ENCODE measurements at places on chromosomes 4 and X. TPM values are rescaled to one million over a fixed set of nuclear protein-coding genes. Genes with fewer than 3 reads are reported as not detected.

The CCDC158 gene
- not detected for total RNA-seq

GRCh38 chr4:154320521-154320920, 171.1 kb downstream of the DCHS2 start:
- no peak overlapping the region for H3K27ac ChIP-seq
- H3K4me1 ChIP-seq, result no peaks in the 10 kb centered on the region
- no peak overlapping the region for H3K4me3 ChIP-seq
- peaks cover 13% of the 10 kb centered on the region for H3K27me3 ChIP-seq
- peaks cover 2% of the 10 kb centered on the region for H3K36me3 ChIP-seq

The CSAG2 gene
- total RNA-seq, result 0.61 TPM

GRCh38 chr4:89482251-89482650, 174.7 kb upstream of the GPRIN3 start:
- no peak overlapping the region for H3K4me3 ChIP-seq
- peaks cover 4% of the 10 kb centered on the region for H3K36me3 ChIP-seq
- no peaks in the 10 kb centered on the region for H3K4me1 ChIP-seq
- no peak overlapping the region for H3K27ac ChIP-seq

The SOX3 gene
- not detected for total RNA-seq

DNA sequence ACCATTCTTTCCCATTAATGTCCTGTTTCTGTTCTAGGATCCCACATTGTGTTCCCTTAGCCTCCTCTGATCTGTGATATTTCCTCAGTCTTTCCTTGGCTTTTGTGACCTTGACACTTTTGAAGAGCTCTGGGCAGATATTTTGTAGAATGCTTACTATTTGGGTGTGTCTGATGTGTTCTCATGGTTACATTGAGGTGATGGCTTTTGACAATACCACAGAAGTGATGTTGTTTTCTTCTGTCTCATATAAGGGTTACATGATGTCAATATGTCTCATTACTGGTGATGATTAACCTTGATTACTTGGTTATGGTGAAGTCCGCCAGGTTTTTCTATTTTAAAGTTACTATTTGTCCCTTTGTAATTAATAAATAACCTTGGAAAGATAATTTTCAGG, 183.7 kb downstream of the SOWAHB start:
- peaks cover 4% of the 10 kb centered on the region for H3K4me1 ChIP-seq
- H3K36me3 ChIP-seq, result no peaks in the 10 kb centered on the region
- peaks cover 26% of the 10 kb centered on the region for H3K27me3 ChIP-seq
- H3K4me3 ChIP-seq, result no peak overlapping the region

- H3K36me3 ChIP-seq, result no peaks in the 10 kb centered on the region
- DNase-seq, result no peak
- no peak overlapping the region for H3K27ac ChIP-seq
Measured at GRCh38 chrX:21721195-21721594, 36.7 kb downstream of the SMPX start.

DNA sequence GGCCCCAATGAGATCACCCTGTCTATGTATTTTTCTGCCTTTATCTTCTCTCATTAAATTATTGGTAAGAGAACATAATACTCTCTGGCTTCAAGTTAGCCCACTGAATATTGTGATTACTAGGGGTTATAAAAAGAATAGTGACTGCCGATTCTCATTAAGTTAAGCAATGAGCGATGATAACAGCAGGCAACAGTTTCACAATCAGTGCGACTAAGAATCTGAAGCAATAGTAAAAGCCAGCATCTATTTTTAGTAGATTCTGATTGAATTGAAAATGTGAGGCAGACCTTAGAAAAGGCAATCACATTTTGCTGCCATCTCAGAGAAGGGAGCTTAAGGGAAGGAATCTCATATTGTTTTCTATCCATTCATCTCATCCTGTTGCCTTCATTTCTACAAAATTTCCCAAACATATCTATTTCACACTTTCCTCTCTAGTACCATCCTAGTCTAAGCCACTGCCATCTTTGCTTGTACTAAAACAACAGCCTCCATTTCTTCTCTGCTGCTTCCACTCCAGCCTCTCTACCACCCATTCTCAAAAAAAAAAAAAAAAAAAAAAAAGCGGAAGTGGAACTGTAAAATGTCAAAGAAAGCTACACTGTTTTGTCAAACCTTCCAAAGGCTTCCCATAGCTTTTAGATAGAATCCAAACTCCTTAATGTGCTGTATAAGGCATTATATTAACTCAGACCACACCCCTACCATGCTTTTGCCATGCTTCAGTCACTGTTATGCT, 17.4 kb downstream of the GABRA4 start:
- no peak overlapping the region for H3K27ac ChIP-seq
- H3K4me3 ChIP-seq, result no peak overlapping the region
- no peaks in the 10 kb centered on the region for H3K36me3 ChIP-seq
- peaks cover 2% of the 10 kb centered on the region for H3K27me3 ChIP-seq
- DNase-seq, result no peak

GRCh38 chr4:5893004-5893580, at the start of gene CRMP1:
CRMP1 (minus strand) TSS chr4:5893086; CDS start chr4:5892969, 117 bp downstream.
- peaks cover 2% of the 10 kb centered on the region for H3K4me1 ChIP-seq
- H3K4me3 ChIP-seq, result no peak within 1 kb of the TSS
- H3K27ac ChIP-seq, result peak within 1 kb of the TSS; percentile 24

- no peaks in the 10 kb centered on the region for H3K4me1 ChIP-seq
- H3K27ac ChIP-seq, result no peak overlapping the region
- no peak for DNase-seq
- H3K36me3 ChIP-seq, result no peaks in the 10 kb centered on the region
Measured at GRCh38 chr4:140641789-140642439, 73.2 kb upstream of the UCP1 start.

DNA sequence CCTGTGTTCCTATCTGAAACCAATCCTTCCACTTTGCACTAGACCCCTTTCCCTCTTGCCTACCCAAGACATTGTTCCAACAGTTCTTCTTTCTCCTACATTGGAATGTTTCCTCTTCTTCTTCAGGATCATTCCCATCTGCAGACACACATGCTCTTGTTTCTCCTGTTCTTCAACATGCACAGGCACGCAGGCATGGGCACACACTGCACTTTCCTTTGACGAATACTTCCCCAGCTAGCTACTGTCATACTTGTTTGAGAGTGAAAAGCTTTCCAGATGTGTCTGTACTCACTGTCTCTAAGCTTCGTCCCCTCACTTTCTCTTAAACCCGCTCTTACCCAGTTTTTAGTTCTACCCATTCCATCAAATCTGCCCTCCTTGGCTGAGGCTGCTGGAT, 31.8 kb upstream of the ERVMER34-1 start:
- DNase-seq, result no peak
- H3K4me3 ChIP-seq, result no peak overlapping the region
- H3K36me3 ChIP-seq, result no peaks in the 10 kb centered on the region
- H3K27me3 ChIP-seq, result no peaks in the 10 kb centered on the region

The PGAM4 gene
- total RNA-seq, result not detected

- no peaks in the 10 kb centered on the region for H3K36me3 ChIP-seq
- H3K4me1 ChIP-seq, result no peaks in the 10 kb centered on the region
- H3K27ac ChIP-seq, result no peak overlapping the region
- H3K4me3 ChIP-seq, result no peak overlapping the region
- H3K27me3 ChIP-seq, result peaks cover 46% of the 10 kb centered on the region
Measured at GRCh38 chr4:13498469-13498868, 14.3 kb upstream of the RAB28 start.

The FIP1L1 gene
- 78.2 TPM for total RNA-seq

DNA sequence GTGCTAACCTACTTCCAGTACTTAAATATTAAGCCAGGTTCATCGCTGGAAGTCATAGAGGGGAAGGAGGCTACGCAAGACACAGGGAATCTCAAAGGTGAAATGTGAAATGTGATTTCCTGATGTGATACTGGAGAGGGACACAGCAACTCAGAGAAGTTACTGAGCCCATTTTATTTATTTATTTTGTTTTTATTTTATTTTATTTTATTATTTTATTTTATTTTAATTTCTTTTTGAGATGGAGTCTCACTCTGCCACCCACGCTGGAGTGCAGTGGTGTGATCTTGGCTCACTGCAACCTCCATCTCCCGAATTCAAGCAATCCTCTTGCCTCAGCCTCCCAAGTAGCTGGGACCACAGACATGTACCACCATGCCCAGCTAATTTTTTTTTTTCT, 19.7 kb downstream of the CLRN2 start:
- no peak overlapping the region for H3K4me3 ChIP-seq
- H3K27ac ChIP-seq, result no peak overlapping the region
- no peaks in the 10 kb centered on the region for H3K36me3 ChIP-seq
- no peak for DNase-seq
- H3K4me1 ChIP-seq, result no peaks in the 10 kb centered on the region
- peaks cover 20% of the 10 kb centered on the region for H3K27me3 ChIP-seq

DNA sequence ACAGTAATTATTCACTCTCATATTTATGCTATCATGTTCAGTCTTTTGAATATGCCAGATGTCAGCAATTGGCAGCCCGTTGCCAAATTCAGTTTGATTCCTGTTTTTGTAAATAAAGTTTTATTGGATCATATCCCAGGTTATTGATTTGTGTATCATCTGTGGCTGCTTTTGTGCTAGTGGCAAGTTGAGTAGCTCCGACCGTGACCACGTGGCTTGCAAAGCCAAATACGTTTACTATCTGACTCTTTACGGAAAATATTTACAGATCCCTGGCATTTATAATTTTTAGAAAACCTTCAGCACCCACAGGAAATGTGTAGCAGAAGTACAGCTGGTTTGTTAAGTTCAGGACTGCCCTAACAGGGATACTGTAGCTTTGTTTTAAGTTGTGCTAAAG, 67.4 kb downstream of the VCX2 start:
- H3K27me3 ChIP-seq, result no peaks in the 10 kb centered on the region
- H3K4me3 ChIP-seq, result no peak overlapping the region
- no peak overlapping the region for H3K27ac ChIP-seq
- no peaks in the 10 kb centered on the region for H3K36me3 ChIP-seq
- H3K4me1 ChIP-seq, result no peaks in the 10 kb centered on the region

DNA sequence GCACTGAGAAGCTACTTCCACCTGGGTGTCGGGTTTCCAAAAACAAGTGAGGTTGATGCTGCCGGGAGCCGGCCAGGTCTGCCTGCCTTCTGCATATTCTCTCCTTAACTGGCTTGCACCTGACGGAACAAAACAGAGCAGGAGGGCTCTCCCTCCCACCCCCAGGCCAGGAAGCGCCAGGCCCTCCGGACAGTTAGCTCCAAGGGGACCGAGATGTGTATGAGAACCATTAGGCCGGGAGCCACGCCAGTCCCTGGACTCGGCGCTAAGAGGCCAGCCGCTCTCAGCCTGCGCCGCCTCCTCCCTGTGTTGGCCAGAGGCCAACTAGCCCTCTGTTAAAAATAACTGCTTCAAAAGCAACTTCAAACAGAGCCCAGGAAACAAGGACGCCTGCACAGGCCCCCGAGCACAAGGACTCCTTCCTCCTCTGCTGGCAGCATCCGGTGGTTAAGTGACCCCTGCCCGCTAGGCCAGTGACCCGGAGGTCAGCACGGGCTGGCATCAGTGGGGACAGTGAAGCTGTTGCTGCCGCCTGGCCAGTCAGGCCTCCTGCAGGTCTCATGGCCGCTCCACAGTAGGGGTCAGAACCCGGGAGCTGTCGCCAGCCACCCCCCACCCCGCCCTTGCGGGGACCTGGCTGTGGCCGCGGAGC, 107.9 kb downstream of the ABLIM2 start:
- no peak for DNase-seq
- H3K27ac ChIP-seq, result no peak overlapping the region
- H3K36me3 ChIP-seq, result no peaks in the 10 kb centered on the region
- H3K4me3 ChIP-seq, result no peak overlapping the region

The KIF4A gene
- 27.9 TPM for total RNA-seq

The FOXR2 gene
- not detected for total RNA-seq

- H3K4me1 ChIP-seq, result peaks cover 2% of the 10 kb centered on the region
- no peak for DNase-seq
- H3K36me3 ChIP-seq, result no peaks in the 10 kb centered on the region
- peaks cover 43% of the 10 kb centered on the region for H3K27me3 ChIP-seq
Measured at GRCh38 chrX:140509468-140510305, 4.8 kb upstream of the SOX3 start.

DNA sequence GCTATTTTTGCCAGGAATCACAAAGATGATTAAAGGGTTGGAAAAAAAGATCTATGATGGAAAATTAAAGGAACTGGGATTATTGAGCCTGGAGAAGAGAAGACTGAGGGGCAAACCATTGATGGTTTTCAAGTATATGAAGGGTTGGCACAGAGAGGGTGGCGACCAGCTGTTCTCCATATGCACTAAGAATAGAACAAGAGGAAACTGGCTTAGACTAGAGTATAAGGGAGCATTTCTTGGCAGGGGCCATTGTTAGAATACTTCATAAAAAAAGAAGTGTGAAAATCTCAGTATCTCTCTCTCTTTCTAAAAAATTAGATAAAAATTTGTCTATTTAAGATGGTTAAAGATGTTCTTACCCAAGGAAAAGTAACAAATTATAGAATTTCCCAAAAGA, 75.1 kb downstream of the NPNT start:
- H3K27ac ChIP-seq, result no peak overlapping the region
- DNase-seq, result no peak
- H3K27me3 ChIP-seq, result peaks cover 7% of the 10 kb centered on the region
- no peaks in the 10 kb centered on the region for H3K36me3 ChIP-seq

DNA sequence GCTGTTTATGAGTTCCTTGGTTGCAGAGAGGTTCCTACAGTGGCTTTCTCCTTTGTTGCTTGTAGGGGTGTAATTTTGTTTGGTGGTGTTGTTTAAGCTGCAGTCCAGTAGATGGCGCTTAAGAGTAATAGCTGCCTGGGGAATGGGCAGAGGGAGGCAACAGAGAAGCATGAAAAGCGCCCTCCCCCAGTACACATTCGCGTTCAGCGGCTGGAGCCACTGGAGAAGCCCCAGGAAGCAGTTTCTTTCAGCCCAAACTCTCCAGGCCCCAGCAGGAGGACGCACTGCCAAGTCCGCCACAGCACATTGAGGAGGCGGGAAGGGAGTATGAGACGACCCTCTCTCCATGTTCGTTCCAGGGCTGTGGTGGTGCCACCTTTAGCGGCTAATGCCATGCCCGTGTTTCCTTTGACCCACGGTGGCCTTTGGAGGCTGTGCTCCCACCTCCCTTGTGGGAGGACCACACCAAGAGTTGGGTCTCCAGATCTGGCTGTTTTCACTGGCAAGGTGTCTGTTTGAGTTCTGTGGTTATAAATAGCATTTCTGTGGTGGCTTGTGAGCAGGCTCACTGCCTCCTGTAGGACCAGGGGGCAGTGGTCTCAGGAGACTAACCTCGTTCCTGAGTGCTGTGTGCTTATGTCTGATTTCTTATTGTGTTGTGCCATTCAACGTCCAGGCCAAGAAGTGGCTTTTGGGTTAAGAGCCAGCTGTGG, 252.3 kb downstream of the ARHGAP10 start:
- H3K27ac ChIP-seq, result no peak overlapping the region
- no peaks in the 10 kb centered on the region for H3K27me3 ChIP-seq
- peaks cover 4% of the 10 kb centered on the region for H3K36me3 ChIP-seq
- DNase-seq, result peak; percentile 36
- H3K4me1 ChIP-seq, result peaks cover 15% of the 10 kb centered on the region
- no peak overlapping the region for H3K4me3 ChIP-seq

GRCh38 chr4:158946825-158947224, 156.1 kb upstream of the RAPGEF2 start:
- no peaks in the 10 kb centered on the region for H3K36me3 ChIP-seq
- no peak overlapping the region for H3K4me3 ChIP-seq
- H3K27ac ChIP-seq, result no peak overlapping the region
- DNase-seq, result no peak
- no peaks in the 10 kb centered on the region for H3K4me1 ChIP-seq

Measured in activated naive CD8-positive, alpha-beta T cell treated with anti-CD3 and anti-CD28 coated beads, Interleukin-2, amount 10 ng/mL, durations not matched to agents 7 days and 5 days (primary cell).